RPMI8226 (cell line): ENCODE measurements at places on chromosomes 7 and 10.

DNA sequence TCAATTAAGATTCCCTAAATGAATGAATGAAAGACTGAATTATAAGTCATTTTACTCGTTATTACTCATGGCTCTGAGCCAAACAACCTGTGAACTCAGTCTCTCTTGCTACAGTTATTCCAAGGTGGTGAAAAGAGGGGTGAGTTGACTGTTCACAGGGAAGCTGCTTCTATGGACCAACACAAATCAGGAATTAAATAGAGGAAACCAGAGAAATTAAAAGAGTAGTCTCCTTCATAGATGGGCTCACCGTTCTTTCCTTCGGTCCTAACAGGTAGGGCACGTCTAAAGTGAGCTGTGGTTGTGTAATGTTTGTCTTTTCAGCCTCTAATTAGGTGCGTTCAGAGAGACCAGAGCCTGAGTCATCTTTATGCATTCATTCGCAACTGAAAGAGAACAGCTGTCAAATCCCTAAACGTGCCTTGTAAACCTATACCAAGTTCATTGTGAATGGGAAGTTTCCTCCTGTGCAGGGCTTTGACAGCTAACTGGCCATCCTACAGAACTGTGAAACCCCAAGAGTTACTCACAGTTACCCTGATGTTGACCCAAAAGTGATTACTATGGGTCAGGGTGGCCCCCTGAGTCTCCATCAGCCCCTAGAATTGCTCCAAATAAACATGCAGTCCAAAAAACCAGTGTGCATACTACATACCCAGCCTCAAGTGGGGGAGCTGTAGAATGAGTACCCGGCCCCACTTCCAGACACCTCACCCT is 18.2 kb upstream of the C10orf53 start:
- DNase-seq, result no peak

- no peak for DNase-seq
These were observed 608 bp downstream of the HHEX start for GRCh38 chr10:92690211-92690914.

DNA sequence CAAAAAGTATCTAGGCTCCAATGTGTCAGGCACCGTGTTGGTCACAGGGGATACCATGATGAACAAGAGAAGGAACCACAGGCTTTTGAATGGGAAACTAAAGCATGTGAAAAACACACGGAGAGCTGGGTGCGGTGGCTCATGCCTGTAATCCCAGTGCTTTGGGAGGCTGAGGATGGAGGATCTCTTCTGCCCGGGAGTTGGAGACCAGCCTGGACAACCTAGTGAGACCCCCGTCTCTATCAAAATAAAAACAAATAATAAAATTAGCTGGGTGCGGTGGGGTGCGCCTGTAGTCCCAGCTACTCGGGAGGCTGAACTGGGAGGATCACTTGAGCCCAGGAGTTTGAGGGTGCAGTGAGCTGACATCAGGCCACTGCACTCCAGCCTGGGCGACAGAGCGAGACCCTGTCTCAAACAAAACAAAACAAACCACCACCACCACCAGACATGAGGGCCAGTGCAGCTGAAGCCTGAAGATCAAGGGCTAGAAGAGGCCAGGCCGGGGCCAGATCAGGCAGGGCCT is 611 bp upstream of the COPS6 start:
- DNase-seq, result no peak

DNA sequence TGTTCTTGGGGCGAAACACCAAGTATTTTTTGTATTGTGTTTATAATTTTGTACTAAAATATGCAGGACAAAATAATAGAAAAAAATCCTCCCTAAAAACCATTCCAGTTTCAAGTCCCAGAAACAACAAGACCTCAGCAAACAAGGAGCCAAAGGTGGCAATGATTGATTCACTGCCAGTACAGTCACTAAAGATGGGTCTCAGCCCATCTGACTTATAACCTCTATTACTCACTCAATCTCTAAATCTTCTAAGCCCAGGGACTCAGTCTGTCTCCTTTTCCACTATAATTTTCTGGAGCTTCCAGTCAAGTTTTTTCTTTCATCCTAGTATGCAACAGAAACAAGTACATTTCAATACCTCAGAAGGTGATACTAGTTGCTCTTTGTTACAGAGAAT is 33.3 kb downstream of the SNX13 start:
- DNase-seq, result no peak

GRCh38 chr7:8365499-8366110 is 67.8 kb upstream of the NXPH1 start:
- DNase-seq, result no peak

DNA sequence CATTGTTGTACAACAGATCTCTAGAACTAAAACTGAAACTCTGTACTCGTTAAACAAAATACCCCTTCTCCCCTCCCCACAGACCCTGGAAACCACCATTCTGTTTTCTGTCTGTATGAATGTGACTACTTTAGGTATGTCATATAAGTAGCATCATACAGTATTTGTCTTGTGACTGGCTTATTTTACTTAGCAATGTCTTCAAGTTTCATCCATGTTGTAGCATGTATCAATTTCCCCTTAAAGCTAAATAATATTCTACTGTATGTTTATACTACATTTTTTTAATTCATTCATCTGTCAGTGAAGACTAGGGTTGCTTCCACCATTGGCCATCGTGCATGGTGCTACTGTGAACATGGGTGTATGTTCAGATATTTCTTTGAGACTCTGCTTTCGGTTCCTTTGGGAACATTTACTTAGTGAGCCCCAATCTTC is 71.2 kb upstream of the RPA3 start:
- no peak for DNase-seq

DNA sequence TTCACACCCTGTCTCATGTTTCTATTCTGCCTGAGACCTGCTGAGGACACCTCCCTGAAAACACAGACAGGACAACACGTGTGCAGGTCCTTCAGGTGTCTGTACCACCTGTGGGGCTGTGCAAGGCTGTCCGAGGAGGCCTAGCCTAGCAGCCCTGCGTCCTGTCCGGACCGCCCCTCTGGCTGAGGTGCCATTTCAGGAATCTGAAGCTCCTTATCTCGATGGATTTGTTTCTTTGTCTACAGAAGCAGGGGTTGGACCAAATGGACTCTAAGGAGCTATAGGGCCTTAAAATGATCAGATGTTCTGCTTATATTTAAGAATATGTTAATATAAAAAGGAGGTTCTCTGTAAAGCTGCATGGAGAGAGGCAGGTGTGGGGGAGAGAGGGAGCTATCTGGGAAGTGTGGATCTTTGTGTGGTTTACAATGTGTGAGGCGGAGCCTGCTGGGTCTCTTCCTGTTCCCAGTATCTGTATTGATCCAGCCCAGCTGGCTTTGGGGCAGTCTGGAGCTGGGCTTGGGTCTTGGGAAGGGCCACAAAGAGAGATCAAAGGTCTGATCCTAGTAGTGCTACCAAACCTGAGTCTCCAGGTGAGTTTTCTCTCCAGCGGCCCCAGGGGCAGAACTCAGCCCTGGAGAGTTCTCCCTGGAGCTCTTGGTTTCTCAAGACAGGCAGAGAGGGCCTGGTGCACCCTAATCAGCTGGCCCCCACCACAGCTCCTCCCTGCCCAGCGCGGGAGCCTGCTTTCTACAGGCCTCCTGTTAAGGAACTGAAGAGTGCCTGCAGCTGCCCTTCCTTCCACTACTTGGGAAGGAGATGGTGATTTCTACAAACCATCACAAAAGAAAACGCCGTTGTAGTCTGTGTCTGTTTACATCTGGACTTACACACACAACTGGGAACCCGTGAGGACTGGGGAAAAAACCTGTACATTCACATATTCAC is 3.4 kb upstream of the MNX1 start:
- peak; percentile 74 for DNase-seq

GRCh38 chr10:124318811-124319210 is 99.9 kb downstream of the OAT start:
- DNase-seq, result no peak

DNA sequence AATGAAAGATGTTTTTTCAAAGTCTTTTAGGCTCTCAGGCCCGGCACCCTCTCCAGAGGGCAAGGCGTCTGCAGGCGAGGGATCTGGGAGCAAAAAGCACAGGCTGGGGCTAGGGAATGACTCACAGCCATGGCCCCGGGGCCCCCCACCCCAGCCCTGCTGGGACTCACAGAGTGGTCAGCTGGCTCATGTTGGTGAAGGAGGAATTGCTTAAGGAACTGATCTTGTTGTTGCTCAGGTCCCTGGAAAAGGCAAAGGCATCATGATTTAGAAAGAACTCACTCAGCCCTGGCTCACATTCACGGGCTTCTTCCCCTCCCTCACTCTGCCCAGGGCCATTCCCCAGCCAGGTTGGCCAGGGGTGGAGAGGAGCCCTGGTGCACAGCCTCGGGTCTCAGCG is 151.5 kb downstream of the SLIT1 start:
- no peak for DNase-seq

DNA sequence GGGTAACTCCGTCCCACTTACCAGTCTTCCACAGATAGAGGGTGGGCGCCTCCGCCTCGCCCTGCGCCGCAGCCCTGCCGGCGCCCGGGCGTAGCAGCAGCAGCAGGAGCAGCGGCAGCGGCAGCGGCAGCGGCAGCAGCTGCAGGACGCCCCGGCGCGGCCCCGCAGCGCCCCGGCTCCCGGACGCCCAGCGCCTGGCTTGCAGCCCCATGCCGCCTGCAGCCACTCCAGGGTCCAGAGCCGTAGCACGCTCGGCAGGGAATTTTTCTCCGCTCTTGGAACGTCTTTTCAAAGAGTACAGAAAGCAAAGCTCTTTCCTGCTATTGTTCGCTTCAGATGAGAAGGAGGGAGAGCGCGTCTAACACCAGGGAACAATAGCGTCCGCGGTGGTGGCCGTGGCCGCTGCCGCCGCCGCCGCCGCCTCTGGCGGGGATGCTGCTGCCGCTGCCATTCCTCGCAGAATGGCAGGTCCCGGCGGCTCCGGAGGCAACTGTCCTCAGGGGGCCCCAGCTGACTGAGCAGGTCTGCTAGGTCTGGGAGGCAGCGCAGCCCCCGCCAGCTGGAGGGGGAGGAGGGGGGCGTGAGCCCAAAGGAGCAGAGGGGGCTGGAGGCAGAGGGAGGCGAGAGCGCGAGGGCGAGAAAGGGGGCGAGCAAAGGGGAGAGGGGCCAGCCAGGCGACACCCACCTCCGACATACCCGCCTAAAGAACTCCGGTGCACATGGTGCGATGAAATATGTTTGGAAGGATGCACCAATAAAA is at the start of gene THSD7A:
Gene THSD7A, minus strand, starts transcription at position 463 of the 760 bp plus-strand sequence. Its CDS starts 252 bp downstream, at position 211.
- DNase-seq, result peak; percentile 15

GRCh38 chr7:46806856-46807255 is 775.1 kb downstream of the TNS3 start:
- DNase-seq, result no peak

GRCh38 chr7:156993925-156994235 is 16.6 kb downstream of the MNX1 start:
- no peak for DNase-seq

- DNase-seq, result no peak
These were observed 53.1 kb downstream of the VPS41 start for GRCh38 chr7:38855867-38856266.

GRCh38 chr10:71406878-71407277 is 10.2 kb downstream of the CDH23 start:
- no peak for DNase-seq

DNA sequence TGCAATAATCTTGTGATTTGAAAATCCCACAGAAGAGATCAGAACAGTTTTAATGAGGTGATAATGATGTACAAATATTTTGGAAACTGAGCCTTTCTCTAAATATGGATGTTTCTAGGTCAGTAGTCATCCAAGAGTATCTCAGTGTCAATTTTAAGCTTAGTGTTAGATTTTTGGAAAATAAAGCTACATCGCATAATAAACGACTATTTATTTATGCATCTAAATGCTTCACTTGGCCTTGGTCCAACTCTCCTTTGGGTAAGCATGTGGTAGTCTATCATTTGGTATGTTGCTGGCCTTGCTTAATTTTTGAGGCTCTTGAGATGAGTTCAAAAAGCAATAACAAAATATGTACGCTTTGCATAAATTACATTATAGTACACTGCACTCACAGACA is 5.4 kb upstream of the PPP1R9A start:
- no peak for DNase-seq

- DNase-seq, result no peak
These were observed 64.6 kb upstream of the LRRN3 start for GRCh38 chr7:111026343-111026742.

- DNase-seq, result no peak
These were observed 631.0 kb upstream of the ANKRD30A start for GRCh38 chr10:36494371-36494770.

GRCh38 chr10:71773221-71773971 is at the start of gene VSIR:
TSS of gene VSIR (minus strand) at chr10:71773520. CDS start at chr10:71773439, 81 bp downstream.
- DNase-seq, result peak; percentile 87
